GM04504 (cell line): ENCODE measurements at places on chromosomes 2 and 18.

DNA sequence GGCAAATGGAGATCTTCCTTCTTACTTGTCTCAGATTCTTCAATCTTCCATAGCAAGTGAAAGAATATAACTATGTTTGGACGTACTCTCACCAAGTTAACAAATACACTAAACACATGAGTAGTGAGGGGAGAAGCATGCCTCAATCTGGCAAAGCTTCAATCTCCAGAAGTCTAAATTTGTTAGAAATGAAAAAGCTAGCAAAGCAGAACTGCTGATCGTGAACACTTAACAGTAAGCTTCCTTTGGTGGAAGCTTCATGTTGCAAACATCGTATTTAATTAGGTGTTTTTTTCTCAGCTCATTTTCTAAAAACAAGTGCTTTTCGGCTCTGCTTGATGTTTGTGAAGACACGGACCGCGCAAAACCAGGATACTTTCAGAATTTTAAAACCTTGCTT lies 12.7 kb upstream of the SCN1A start:
- DNase-seq, result no peak

GRCh38 chr2:173210270-173211196 lies 134.9 kb downstream of the MAP3K20 start:
- DNase-seq, result peak; percentile 89

DNA sequence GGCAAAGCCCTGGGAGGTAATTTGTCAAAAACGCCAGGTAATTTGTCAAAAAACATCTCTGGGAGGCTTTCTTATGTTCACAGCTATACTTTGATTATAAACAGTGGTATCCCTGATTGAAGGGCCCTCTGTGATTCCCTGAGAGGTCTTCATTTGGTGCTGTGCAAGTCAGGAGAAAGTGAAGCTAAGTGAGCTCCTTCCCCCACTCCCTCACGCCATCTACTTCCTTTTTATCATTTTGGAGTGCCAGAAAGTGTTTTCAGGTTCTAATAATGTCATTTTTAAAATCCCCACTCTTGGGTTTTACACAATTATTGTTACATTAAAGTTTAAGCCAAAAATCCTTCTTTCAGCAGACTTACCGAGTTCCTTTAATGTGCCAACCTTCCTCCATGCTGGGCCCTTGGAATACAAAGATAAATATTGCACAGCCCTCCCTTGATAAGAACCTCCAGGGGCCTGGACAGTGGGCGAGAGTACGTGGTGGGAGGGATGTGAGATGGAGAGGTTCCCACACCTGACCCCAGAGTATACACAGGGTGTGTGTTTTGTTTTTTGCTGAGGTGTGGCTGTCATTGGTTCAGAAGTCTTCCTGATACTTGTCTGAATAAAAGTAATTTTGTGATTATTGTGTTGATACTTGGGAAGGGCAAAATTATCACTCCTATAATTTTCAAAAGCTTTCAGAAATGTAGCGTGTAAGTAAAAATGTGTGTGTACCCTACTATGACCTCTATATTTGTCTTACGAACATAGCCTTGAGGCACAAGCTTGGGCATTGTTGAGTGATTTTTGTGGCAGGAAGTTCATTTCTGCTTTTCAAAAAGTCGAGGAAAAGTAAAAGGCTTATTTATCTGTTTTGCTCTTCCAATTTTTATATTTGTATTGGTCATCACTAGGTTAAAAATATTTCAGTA lies 8.2 kb downstream of the MAPRE2 start:
- no peak for DNase-seq

DNA sequence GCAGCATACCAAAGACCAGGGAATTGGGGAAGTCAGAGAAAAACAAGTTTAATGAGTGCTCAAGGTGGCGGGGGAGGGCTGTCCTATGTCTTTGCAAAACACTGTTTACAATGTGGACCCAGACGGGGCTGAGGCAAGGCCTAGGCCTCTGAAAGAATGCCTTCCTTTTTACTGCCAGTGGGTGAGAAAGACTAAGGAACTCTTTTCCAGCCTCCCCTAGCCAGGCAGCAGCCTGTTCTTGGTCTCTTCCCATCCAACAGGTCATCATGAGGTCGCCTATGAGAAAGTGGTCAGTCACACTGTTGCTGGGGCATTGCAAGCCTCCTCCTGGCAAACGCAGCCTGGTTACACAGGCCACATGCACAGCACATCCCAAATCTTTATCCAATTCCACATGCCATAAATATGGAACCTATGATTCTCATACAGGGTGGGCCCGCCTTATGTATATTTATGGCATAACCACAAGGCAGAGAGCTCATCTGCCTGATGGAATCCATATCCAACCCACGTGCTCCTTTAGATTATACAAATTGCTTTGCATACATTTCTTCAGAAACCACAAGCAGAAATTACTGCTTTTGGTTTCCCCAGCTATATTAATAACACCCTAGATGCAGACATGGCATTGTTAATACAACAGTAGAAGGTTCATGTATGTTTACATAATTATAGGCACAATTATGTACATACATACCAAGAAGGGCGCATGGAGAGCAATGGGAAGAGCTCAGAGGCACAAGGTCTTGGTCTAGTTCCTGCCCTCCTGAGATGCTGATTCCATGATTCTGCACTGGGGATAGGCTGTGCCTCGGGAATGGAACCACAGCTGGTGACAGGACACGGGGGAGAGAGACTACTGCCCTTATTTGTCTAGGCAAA lies 48.6 kb downstream of the NRP2 start:
- no peak for DNase-seq

DNA sequence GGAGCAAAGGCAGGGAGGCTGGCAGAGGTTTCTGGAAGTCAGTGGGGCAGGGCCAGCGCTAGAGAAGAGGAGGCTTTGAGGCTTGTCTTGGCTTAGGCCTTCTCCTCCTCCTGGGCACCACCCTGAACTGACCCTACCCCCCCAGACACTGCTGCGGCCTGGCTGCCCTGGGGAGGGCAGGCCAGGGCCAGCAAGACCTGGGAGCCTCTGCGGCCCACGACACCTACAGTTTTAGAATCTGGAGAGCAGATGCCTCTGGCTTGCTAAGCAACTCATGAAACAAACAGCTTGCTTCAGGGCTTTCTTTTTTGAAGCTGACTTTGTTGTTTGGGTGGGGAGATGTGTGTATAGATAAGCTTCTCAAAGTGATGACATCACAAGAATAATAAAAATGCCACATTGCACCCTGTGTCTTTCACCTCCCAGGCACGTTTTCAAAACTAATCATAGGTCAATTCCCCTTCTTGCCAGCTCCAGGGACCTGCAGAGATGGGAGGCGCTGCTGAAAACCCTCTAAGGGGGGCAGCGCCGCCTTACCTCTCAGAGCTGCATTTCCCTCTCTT lies 46.2 kb upstream of the SMAD7 start:
- DNase-seq, result peak; percentile 96

DNA sequence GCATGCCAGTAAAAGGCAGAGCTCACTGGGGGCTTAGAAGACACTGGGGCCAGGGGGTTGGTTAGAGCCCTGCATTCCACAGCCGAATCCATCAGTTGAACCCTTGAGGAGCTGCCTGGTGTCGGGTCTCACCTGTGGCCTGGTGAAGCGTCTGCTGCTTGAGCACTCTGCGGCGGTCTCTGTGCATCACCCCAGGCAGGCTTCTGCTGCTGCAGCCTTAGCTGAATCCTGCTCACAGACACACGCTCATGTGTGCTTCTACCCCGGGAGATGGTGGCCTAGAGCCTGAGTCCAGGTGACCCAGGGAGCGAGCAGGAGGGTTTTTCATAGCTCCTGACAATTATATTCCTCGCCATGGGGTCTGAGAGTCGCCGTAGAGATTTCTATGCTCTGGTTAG lies 192.1 kb downstream of the MGAT5 start:
- DNase-seq, result no peak
